ENCODE measurements at places on chromosomes 7 and 10.

GRCh38 chr7:99465421-99465768 lies 572 bp downstream of the ATP5MF start:
- peak; percentile 55 for DNase-seq

DNA sequence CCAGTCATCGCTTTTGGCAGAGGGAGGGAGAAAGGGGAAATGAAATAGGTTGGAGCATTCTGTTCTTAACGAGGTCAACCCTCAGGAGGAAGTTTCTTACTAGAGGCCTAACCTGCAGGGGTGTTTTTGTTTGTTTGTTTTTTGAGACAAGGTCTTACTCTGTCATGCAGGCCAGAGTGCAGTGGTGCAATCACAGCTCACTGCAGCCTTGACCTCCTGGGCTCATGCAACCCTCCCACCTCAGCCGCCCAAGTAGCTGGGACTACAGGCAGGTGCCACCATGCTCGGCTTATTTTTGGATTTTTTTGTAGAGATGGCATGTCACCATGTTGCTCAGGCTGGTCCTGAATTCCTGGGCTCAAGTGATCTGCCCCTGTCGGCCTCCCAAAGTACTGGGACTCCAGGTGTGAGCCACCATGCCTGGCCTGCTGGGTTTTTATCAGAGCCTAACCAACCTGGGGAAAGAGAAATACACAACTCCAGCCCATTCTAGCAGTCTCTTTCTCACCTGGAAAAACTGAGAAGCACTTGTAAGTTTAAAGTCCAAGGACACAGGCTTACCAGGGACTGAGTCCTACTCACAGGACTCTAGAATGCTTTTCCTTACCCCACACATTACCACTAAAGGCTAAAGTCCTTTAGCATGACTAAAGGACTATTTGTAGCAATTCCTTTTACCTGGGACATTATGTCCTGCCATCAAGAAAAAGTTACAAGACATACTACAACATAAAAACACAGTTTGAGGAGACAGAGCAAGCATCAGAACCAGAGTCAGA lies 101.0 kb upstream of the EGFR start:
- DNase-seq, result no peak

- no peak for DNase-seq
These were observed 82.0 kb downstream of the PLPP4 start for GRCh38 chr10:120539076-120539475.

DNA sequence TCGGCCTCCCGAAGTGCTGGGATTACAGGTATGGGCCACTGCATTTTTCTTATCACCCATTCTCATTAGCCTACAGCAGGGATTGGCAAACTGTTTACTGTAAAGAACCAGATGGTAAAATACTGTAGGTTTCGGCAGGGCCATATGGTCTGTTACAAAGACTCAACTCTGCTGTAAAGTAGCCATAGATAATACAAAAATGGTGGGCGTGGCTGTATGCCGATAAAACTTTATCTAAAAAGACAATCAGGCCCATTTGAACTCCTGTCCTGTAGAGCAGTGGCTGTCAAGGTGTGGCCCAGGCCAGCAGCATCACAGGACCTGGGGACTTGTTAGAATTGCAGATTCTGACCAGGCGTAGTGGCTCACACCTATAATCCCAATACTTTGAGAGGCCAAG lies 134.3 kb downstream of the CUX1 start:
- DNase-seq, result no peak

GRCh38 chr7:16062269-16062668 lies 359.1 kb downstream of the CRPPA start:
- no peak for DNase-seq

- DNase-seq, result no peak
These were observed 1.1 kb downstream of the WASL start for GRCh38 chr7:123747620-123748141.

DNA sequence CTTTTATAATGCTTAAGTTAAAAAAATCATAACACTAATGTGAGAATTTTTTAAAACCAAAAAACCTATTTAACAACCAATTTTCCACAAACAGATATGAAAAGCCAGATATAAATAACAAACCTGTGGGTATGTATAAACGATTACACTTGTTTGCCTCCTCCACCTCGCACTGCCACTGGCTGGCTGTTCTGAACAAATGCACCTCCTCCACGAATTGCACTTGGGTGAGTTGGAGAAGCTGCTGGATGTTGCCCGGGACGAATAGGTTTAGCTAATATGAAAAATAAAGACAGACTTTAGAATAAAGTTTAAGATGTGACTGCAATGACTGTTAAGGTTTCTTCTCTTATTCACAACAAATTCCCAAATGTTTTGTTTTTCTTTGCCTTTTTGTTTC lies 40.8 kb downstream of the KIF5B start:
- DNase-seq, result no peak

DNA sequence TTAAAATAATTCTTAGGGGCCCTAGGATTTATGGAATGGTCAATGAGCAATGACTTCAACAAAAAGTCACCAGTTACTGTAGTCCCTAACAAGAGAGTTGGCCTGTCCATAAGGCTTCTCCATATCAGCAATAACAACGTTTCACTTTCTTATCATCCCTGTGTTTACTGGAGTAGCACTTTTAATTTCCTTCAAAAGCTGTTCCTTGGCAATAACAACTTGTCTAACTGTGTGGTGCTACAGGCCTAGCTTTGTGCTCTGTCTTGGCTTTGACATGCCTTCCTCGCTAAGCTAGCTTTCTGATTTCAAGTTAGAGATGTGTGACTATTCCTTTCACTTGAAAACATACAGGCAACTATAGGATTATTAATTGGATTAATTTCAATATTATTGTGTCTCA lies 81.1 kb downstream of the JMJD1C start:
- no peak for DNase-seq

- no peak for DNase-seq
These were observed 21.2 kb upstream of the ZMIZ1 start for GRCh38 chr10:79047584-79047874.
